ENCODE measurements at places on chromosomes 7 and 10.

DNA sequence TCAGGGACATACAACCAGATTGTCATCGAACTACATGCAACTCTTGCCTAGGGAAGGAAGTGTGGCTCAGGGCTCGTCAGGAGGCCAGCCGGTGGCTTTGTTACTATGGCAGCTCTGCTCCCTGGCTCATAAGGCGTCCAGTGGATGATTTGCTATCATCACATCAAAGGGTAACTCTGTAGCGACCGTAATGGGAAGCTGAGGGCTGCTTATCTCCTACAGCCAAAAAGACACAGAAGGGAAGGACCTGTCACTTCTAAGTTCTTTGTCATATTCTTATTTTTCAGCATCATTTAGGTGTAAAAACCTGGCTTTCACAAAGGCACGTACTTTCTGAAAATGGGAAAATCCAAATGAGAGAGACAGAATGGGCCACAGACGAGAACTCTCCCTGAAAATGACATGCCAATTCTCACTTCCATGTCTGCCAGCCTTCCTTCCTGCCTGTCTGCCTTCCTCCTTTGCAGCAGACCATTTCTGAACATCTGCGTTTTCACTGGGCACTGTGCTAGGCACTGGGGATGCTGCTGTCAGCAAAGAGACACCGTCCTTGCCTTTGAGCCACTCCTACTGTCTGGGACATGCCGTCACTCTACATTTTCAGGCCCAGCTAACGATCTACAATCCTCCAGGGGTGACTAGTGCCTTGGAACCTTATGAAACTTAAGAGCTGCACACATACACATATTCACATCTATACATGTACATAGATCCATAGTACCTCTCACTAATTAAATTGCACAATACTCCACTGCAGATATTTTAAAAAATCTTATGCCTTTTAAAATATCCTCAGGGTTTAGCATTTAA lies 26.9 kb downstream of the ENKUR start:
- H3K27me3 ChIP-seq: no peaks in the 10 kb centered on the region
- no peaks in the 10 kb centered on the region for H3K4me1 ChIP-seq
- no peak for DNase-seq

- no peak for DNase-seq
- peaks cover 5% of the 10 kb centered on the region for H3K27me3 ChIP-seq
- no peak overlapping the region for H3K4me3 ChIP-seq
- H3K36me3 ChIP-seq: no peaks in the 10 kb centered on the region
- H3K27ac ChIP-seq: no peak overlapping the region
These were observed 65.3 kb upstream of the ZMIZ1 start for GRCh38 chr10:79003183-79004100.

- H3K27me3 ChIP-seq: peaks cover 20% of the 10 kb centered on the region
- H3K4me3 ChIP-seq: no peak overlapping the region
- H3K27ac ChIP-seq: no peak overlapping the region
- no peaks in the 10 kb centered on the region for H3K4me1 ChIP-seq
- DNase-seq: no peak
- no peaks in the 10 kb centered on the region for H3K36me3 ChIP-seq
These were observed 93.1 kb downstream of the NRP1 start for GRCh38 chr10:33241351-33241750.

DNA sequence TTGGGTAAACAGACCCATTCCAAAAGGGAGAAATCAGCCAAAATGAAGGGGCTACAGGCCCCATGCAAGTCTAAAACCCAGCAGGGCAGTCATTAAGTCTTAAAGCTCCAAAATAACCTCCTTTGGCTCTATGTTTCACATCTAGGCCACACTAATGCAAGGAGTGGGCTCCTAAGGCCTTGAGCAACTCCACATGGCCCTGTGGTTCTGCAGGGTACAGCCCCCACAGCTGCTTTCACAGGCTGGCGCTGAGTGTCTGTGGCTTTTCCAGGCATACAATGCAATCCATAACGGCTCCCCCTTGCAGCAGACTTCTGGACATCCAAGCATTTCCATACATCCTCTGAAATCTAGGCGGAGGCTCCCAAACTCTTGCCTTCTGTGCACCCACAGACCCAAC lies 9.0 kb downstream of the TMEM243 start:
- peaks cover 51% of the 10 kb centered on the region for H3K4me1 ChIP-seq
- no peaks in the 10 kb centered on the region for H3K27me3 ChIP-seq
- H3K36me3 ChIP-seq: peaks cover 74% of the 10 kb centered on the region
- no peak overlapping the region for H3K4me3 ChIP-seq

- no peak for DNase-seq
- no peaks in the 10 kb centered on the region for H3K4me1 ChIP-seq
- no peak overlapping the region for H3K27ac ChIP-seq
- no peak overlapping the region for H3K4me3 ChIP-seq
These were observed 363.0 kb downstream of the LRRTM3 start for GRCh38 chr10:67288688-67289410.

DNA sequence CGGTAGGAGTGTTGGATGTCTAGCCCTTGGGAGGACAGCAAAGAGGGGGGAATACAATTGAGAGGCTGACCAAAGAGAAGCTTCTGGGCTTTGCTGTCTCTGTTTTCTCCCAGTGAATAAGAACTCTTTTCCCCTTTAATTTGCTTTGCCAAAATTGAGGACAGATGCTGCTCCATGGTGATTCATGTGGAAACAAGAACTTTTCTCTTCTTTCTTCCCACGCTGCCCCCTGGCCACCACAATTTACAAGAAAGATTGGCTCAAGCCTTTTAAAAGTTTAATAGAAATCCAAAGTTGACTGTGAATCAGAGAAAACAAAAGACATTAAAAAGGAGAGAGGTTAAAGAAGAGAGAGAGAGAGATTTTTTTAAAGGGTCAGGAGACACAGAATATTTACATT lies 49.0 kb downstream of the PRR15 start:
- H3K4me3 ChIP-seq: no peak overlapping the region
- H3K27me3 ChIP-seq: peaks cover 3% of the 10 kb centered on the region
- H3K27ac ChIP-seq: no peak overlapping the region
- H3K36me3 ChIP-seq: no peaks in the 10 kb centered on the region

- H3K27me3 ChIP-seq: peaks cover 7% of the 10 kb centered on the region
- H3K27ac ChIP-seq: no peak overlapping the region
- no peaks in the 10 kb centered on the region for H3K36me3 ChIP-seq
- H3K4me1 ChIP-seq: no peaks in the 10 kb centered on the region
- DNase-seq: no peak
These were observed 595.2 kb downstream of the SDK1 start for GRCh38 chr7:3896169-3896765.

DNA sequence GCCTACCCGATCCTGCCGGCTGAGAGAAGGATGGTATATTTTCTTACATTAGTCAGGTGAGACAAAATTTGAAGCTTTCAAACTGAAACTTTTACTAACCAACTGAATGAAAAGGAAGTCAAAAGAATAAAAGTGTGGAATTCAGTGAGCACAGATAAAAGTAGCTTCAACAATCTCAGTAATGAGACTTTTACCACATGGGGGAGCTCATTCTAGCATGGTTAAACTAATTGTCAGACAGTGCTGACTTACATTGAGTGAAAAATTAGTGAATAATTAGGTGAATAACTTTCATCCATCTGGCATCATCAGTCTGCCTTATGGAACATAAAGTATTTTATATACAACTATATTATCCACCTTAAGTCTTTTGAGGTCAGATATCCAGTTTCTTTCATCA lies 8.4 kb downstream of the FAM237B start:
- peaks cover 16% of the 10 kb centered on the region for H3K27me3 ChIP-seq
- no peaks in the 10 kb centered on the region for H3K36me3 ChIP-seq
- H3K4me3 ChIP-seq: no peak overlapping the region
- H3K4me1 ChIP-seq: no peaks in the 10 kb centered on the region

GRCh38 chr10:120802935-120803334 lies 48.2 kb upstream of the WDR11 start:
- H3K36me3 ChIP-seq: no peaks in the 10 kb centered on the region
- H3K27me3 ChIP-seq: peaks cover 2% of the 10 kb centered on the region
- DNase-seq: no peak
- no peaks in the 10 kb centered on the region for H3K4me1 ChIP-seq
- no peak overlapping the region for H3K27ac ChIP-seq

DNA sequence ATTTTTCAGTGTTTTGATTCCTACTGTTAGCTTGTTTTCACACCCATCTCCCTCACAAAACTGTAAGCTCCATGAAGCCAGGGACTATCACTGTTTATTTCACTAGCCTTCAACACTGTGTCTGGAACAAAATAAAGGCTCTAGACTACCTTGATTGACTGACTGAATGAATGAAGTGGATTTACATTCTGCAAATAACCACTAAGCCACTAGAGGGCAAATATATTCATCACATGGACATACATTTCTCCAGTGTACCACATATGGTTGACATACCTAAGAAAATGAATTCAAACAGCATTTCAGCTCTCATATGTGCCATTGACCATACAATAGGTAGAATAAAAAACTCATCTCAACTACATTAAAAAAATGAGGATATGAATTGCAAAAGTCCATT lies 185.9 kb downstream of the RAB11FIP2 start:
- no peak overlapping the region for H3K27ac ChIP-seq
- H3K4me1 ChIP-seq: no peaks in the 10 kb centered on the region
- no peak for DNase-seq
- peaks cover 6% of the 10 kb centered on the region for H3K27me3 ChIP-seq

- DNase-seq: no peak
- H3K27me3 ChIP-seq: no peaks in the 10 kb centered on the region
- no peaks in the 10 kb centered on the region for H3K4me1 ChIP-seq
- no peak overlapping the region for H3K27ac ChIP-seq
These were observed 1160.8 kb downstream of the REEP3 start for GRCh38 chr10:64682043-64682442.

DNA sequence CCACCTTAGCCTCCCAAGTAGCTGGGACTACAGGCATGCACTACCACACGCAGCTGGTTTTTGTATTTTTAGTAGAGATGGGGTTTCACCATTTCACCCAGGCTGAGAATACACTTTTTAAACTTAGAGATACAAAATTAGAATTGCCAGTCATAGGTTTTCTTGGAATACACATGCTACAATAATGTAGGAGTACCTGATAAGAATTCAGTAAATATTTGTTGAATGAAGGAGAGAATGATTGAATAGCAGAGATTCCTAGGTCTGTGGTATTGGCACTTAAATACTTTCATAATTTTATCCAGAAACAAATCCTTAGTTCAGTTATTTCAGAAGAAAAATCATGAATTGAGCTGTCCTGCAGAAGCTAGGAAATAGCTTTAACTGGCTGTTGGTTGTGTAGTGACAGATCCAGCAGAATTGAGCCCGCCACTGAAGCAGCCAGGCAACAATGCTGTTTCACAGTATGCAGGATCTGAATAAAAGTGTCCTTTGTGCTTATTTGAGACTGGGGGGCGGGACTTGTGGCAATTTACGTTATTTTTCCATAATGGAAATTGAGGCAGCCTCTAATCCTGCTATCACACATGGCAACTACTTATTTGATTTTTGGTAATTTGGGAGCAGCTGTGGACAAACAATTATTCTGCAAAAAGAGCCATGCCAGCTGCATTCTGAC lies 31.5 kb downstream of the NRF1 start:
- no peak overlapping the region for H3K27ac ChIP-seq
- DNase-seq: no peak

DNA sequence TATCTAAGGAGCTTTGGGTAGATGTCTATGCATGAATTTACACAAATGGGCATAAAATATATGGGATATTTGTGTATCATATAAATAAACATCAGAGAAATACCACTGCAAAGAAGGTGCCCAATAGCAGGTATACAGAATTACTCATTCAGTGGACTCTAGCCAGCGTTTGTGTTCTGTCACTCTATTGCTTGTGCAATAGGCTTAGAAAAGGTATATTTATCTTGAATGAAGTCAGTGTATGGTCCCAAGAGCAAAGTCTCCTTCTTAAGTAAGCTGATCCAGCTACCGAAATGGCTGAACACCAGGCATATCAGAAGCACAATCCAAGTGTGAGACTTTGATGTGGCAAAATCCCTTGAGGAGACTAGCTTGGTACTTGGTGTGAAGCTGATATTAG lies 1058.4 kb downstream of the SORCS1 start:
- H3K4me1 ChIP-seq: no peaks in the 10 kb centered on the region
- no peaks in the 10 kb centered on the region for H3K36me3 ChIP-seq
- no peak overlapping the region for H3K27ac ChIP-seq

- no peak overlapping the region for H3K27ac ChIP-seq
- H3K4me3 ChIP-seq: no peak overlapping the region
- no peak for DNase-seq
- H3K4me1 ChIP-seq: no peaks in the 10 kb centered on the region
These were observed 315.0 kb downstream of the PTPRN2 start for GRCh38 chr7:158272509-158273137.

- H3K27ac ChIP-seq: peak within 1 kb of the TSS; percentile 89
- H3K27me3 ChIP-seq: peaks cover 1% of the 10 kb centered on the region
- peak; percentile 70 for DNase-seq
These were observed at the start of gene APBB1IP for GRCh38 chr10:26437637-26438461. Gene APBB1IP, plus strand, starts transcription at chr10:26438341. Its CDS starts 53,986 bp downstream, at chr10:26492327.

- no peak overlapping the region for H3K4me3 ChIP-seq
- no peak overlapping the region for H3K27ac ChIP-seq
- H3K27me3 ChIP-seq: peaks cover 7% of the 10 kb centered on the region
- no peaks in the 10 kb centered on the region for H3K36me3 ChIP-seq
- H3K4me1 ChIP-seq: peaks cover 12% of the 10 kb centered on the region
These were observed 329.5 kb downstream of the GRID1 start for GRCh38 chr10:86037096-86037495.

DNA sequence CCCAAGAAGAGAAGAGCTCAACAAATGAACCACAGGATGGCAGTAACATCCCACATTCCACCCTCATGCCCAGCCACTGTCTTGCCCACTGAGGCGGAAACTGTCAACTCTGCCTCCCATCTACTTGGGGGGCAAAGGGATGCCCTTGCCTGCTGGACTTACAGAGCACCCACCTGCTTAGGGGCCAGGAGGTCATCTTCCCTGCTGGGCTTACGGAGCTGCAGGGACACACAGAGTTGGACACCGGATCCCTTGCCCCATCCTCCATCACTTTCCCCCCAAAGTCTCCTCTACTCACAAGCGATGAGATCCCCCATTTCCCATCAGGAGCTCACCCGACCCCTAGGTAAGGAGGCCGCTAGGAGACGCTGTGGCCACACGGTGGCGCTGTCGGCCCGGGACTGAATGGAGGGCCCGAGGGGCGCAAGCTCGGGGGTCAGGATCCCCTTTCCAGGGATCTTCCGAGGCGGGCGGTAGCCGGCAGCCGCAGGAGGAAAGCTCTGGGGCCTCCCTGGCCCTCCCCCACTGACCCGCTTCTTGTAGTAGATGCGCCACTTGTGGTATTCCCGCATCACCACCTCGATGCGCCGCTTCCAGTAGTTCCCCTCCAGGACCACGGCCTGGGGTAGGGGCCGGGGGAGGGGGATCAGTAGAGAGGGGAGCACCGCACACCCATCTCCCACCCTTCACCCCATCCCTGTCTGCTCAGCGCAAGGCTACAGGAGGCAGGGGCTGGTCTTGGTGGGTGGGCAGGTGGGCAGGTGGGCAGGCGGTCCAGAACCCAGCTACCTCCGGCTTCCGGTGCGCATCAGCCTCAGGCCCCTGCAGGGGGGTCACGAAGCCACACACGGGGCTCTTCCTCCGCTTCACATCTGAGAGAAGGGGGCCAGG lies 17.3 kb downstream of the MLXIPL start:
- H3K36me3 ChIP-seq: no peaks in the 10 kb centered on the region
- no peak overlapping the region for H3K27ac ChIP-seq
- H3K27me3 ChIP-seq: peaks cover 14% of the 10 kb centered on the region
- DNase-seq: peak; percentile 66
- no peaks in the 10 kb centered on the region for H3K4me1 ChIP-seq
